ENCODE measurements at places on chromosomes 2 and 18. TPM values are rescaled to one million over a fixed set of nuclear protein-coding genes. Genes with fewer than 3 reads are reported as not detected.

CHRND gene
- total RNA-seq = not detected

- DNase-seq = no peak
Observed at GRCh38 chr2:134217924-134218323, 35.9 kb upstream of the MGAT5 start.

CD8B2 gene
- total RNA-seq = not detected

- DNase-seq = no peak
Observed at GRCh38 chr2:72917877-72918553, 696 bp downstream of the EMX1 start.

DNA sequence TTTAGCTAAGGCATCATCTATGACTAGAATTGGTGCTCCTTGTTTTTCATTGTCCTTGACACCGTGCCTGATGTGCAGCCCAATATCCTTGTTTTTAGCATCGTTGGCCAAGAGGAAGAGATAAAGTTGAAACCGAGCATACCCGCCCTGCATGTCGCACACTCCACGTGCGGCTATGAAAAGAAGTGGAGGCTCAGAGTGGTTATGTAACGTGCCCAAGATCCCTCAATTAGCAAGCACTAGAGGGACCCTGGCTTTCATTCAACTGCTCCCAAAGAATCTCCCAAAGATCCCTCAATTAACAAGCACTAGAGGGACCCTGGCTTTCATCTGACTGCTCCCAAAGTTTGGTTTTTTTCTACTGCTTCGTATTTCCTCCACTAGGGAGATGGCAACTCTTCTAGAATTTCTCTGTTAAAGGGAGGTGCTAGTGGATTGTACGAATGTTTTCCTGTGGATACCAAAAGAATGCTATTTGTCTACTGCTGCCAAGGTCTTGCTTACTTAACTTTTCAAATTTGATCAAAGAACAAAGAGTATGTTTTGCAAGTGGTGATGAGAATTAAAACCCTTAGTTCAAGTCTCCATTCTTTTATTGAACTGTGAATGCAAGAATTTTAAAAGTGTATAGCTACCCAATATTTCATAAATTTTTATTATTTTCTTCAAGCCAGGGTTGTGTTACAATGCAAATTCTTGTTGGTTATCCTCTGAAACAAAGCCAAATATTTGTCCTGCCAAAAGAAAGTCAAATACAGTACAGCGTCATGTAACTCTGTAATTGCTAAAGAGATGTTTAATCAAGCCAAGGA is 92.1 kb downstream of the AOX1 start:
- DNase-seq = peak; percentile 52

DNA sequence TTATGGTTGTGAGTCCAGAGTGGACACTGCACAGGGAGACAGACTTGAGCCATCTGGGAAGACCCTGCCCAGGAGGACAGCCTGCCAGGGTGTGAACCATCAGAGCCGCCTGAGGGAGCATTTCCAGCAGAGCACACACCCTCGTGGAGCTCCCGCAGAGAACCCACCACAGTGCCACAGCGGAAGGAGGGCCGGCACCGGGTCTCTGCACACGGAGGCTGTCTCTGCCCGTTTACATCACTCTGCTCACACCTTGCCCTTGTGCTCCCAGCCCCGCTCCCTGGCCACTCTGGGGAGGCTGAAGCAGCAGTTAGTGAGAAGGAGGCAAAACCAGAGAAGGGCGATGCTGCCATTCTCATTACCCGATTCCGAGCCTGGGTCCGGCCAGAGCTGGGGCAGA is 161.9 kb downstream of the KLHL29 start:
- DNase-seq = no peak

CNRIP1 gene
- 9.3 TPM for total RNA-seq

- DNase-seq = no peak
Observed at GRCh38 chr2:155298001-155298400, 599.5 kb downstream of the KCNJ3 start.

GRCh38 chr18:78986018-78986481 is 6.4 kb downstream of the SALL3 start:
- DNase-seq = peak; percentile 38

DNA sequence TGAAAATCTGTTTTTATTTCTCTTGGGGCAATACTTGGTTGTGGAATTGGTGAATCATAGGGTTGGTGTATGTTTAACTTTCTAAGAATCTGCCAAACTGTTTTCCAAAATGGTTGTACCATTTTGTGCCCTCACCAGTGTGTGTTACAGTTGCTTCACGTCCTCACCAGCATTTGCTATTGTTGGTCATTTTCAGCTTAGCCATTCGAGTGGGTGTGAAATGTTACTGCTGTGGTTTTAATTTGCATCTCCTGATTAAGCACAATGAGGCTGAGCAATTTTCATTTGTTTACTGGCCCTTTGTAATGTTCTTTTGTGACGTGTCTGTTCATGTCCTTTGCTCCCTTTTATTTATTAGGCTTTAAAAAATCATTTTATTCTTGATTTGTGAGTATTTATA is 49.7 kb downstream of the FOSL2 start:
- DNase-seq = no peak

DNA sequence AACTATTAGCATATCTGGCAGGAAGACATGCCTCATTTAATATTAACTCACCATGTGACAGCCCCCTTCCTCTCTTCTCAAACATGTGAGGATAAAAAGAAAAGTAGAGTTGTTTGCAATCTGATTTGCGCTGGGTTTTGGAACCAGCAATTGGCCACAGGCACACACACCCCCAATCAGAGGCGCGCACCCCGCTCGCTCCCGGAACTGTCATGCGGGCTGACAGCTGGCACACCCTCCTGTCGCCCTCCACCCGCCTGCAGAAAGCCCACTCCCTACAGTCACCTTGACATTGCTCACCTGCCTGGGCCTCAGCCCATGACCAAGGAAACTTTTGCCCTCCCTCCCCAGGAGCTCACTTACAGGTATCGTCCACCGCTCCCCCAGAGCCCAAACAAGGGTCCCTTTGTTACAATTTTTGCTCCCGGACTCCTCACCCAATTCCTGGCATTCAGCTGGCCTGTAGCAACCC is 1.1 kb downstream of the COBLL1 start:
- peak; percentile 72 for DNase-seq

DNA sequence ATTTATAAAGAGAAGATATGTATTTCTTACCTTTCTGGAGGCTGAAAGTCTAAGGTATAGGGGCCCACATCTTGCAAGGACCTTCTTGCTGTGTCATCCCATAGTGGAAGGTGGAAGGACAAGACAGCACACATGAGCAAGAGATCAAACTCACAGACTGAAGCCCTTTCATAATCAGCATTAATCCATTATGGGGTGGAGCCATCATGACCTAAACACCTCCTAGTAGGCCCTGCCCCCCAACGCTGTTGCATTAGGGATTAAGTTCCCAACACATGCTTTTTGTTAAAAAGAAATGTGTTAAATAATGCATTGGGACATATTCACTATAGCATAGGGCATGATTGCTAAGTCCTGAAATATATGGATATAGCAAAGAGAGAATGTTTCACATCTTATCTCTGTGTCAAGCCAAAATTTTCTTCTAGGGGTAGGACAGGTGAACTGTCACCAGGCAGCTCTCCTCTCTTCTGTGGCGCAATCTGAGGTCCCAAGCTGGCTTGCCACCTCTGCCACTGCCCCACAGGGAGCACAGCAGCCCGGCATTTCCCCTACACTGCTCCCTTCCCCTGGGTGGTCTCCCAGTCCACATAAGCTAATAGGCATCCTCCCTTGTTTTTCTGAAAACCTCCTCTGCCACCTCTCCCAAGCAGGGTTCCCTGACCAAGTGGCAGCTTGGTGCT is 8.3 kb upstream of the CTIF start:
- DNase-seq = no peak

GRCh38 chr2:68835621-68836020 is 35.6 kb downstream of the BMP10 start:
- DNase-seq = no peak

- DNase-seq = no peak
Observed at GRCh38 chr2:198476007-198476406, 671.6 kb downstream of the PLCL1 start.

DNA sequence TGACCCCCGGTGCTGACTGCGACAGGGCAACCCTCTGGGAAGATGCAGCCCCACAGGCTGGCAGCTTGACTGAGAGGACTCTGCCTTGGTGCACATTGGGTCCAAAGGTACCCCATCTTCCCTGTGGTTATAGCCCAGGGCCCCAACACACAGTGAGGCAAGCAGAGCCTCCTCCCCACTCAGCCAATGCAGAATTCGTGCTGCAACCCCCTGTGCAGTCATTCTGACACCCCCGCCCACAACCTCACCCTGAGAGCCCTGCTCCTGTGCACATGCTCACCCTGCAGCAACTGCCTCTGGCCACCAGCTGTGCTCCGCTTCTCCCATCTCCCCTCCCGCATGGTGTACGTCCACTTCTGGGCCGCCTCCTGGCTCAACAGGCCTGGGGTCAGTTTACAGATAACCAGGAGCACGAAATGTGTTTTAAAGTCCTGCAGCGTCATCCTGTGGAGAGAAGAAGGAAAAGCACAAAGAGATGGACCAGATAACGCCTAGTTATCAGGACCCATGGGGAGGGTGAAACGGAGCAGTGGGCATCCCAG is 24.4 kb downstream of the CAPN14 start:
- DNase-seq = no peak

DNA sequence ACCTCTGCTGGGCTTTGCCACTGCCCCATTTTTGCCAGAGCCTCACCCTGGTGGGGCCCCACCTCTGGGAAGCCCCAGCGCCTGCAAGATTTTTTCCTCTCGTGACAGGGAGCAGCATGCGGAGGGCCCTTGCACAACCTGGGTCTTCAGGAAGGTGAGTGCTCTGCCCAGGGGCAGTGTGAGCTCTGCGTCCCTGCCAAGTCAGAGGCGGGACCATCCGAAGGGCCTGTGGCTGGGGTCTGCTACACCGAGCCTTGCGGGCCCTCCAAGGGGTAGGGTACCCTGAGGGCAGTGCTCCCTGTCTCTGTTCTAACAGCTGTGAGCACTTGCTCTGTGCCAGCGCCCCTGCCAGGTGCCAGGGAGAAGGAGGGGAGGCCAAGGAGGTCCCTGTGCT is 5.8 kb upstream of the ODC1 start:
- no peak for DNase-seq

PLCD4 gene
- total RNA-seq = 0.62 TPM

UGT1A5 gene
- total RNA-seq = not detected

DNA sequence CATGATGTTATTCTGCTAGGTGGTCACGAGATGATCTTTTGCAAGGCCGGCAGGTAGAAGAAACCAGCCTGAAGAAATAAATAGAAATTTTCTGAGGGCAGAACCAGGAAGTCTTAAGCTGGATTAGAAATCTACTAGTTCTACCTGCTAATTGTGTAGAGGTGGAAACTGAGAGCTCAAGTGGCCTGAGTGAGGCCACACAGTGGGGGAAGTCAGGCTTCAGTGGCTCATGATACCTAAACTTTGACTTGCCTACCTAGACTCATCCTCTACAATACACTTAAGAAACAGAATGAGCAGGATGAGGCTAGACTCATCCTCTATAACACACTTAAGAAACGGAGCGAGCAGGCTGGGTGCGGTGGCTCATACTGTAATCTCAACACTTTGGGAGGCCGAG is 134.9 kb upstream of the NDUFV2 start:
- no peak for DNase-seq

CKAP2L gene
- 0.30 TPM for total RNA-seq

TGFA gene
- 2.1 TPM for total RNA-seq

DNA sequence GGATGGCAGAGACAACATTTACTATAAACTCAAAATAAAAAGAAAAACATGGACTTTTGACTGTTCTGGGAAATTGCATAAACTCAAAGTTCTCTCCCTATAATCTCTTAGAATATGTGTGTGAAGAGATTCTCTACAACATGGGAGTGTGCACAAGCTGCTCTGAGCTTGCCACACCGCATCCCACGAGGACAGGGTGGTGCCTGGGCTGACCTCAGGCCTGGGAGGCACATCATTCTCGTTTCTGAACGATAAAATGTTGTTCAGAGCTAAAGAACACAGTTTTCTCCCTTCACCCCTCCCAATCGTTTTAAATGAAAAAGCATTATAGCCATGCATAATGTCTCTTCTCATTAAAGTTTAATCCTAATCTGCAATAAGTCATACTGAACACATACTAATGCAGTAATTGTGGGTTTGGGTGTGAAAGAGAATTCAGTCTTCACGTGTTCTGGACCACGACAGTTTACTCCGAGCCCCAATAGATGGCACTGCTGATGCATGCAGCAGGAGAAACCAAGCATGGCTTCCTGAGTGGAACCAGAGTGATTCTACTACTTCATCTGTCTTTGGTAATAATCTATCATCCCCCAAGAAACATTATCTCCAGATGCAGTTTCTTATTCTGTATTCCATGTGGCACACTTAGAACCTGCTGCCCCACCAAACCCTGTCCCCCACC is 46.9 kb upstream of the LAMA1 start:
- no peak for DNase-seq

DNA sequence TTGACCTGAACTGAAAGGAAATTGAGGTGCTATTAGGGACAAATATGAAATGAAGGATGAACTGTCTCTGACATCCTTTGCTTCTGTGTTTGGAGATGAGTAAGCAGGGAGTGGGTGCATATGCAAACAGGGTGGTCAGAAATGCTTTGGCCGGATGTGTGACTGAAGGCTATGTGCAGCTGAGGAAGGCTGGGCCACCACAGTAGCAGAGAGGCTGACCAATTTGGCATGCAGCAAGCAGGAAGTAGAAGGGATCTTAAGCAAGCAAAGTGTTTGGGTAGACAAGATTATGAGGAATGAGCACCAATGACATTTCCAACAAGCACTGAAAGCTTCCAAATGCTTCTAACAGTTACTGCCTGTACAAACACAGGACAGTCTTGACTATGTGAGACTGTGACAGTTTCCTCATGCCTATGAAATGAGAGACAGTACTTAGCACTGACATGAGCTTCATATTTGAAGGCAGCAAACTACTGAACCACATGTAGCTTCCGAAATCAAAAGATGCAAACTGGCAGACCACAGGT is 3.3 kb upstream of the ACTR3 start:
- no peak for DNase-seq

DNA sequence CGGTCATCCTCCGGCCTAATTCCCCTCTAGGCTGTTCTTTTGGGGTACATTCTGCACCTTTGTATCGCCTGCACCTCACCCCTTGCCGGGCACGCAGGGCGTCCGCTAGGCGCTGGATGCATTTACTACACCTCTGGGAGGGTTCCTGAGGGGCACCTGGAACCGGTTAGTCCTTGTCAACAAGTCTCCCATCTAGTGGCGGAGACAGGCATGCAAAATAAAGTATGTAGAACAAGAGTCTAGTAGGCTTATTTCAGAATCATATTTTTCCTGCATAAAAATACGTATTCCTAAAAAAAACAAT is 705 bp upstream of the TEX261 start:
- DNase-seq = no peak

ZSWIM2 gene
- total RNA-seq = not detected

METTL5 gene
- total RNA-seq = 69.1 TPM

- DNase-seq = no peak
Observed at GRCh38 chr2:69588945-69589344, 54.6 kb downstream of the AAK1 start.
